ENCODE measurements at places on chromosomes 1 and 21.

- DNase-seq: peak; percentile 17
Observed at GRCh38 chr21:17688912-17689874, 76.5 kb upstream of the BTG3 start.

GRCh38 chr1:115129071-115129640, 39.9 kb upstream of the TSPAN2 start:
- DNase-seq: no peak

DNA sequence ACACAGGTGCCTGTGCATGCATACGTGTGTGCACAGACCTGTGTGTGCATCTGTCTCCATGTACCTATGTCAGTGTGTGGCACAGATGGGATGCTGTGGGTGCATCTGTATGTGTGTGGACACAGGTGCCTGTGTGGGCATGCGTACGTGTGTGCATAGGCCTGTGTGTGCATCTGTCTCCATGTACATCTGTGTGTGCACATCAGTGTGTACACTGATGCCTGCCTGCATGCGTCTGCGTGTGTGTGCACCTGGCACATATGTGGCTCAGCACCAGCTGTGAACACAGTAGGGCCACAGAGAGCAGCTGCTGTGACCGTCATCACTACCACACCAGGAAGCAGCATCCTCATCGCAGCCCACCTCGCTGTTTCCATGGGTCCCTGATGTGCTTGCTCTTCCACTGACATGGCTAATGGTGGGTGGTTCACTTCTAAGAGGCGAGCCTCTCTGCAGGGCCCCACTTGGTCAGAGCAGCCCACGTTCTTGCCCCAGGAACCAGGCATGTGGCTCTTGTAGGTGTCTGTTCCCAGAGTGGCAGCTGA, 9.6 kb upstream of the SPATC1L start:
- no peak for DNase-seq

DNA sequence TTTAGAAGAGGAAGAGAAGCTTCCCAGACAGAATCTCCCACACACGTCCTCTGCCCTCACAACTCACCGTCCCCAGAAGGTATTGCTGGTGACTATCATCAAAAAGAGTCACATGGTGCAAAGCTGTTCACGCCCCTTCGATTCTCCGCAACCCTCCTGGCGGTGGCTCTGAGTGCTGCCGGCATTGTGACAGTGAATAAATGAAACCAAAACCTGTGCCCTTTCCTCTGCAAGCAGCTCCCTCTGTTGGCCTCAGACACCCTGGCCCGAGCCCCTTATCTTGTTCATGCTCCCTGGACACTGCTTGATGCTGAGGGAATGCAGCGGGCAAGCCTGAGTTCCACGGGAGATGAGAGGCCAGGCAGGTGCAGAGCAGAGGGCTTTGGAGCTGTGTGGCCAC, 510.3 kb downstream of the NPHP4 start:
- no peak for DNase-seq

GRCh38 chr1:2128189-2128901, 66.2 kb downstream of the FAAP20 start:
- DNase-seq: no peak

DNA sequence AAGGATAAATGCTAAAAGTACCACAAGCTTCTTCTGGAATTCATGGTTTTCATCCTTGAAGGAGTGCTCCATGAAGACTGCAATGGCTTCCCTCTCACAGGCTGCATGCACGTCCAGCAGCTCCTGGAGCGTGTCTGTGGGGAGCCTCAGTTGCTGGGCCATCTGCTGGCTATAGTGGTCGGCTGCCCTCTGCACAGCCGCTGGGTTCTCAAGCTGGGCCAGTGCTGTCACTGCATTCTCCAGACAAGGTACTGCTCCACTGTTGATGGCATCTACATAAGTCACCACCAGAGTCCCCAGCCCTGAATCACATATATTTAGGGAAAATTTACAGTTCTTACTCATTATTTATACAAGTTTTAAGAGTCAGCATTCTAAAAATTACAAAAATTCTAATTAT, 8.7 kb downstream of the GBP4 start:
- no peak for DNase-seq

- peak; percentile 40 for DNase-seq
Observed at GRCh38 chr1:244971552-244972216, 107.3 kb upstream of the HNRNPU start.
